NCI-H69 (cell line): ENCODE measurements at places on chromosomes 11 and 22.

GRCh38 chr22:20238536-20238900 is 29.6 kb downstream of the RTN4R start:
- peak; percentile 83 for DNase-seq

DNA sequence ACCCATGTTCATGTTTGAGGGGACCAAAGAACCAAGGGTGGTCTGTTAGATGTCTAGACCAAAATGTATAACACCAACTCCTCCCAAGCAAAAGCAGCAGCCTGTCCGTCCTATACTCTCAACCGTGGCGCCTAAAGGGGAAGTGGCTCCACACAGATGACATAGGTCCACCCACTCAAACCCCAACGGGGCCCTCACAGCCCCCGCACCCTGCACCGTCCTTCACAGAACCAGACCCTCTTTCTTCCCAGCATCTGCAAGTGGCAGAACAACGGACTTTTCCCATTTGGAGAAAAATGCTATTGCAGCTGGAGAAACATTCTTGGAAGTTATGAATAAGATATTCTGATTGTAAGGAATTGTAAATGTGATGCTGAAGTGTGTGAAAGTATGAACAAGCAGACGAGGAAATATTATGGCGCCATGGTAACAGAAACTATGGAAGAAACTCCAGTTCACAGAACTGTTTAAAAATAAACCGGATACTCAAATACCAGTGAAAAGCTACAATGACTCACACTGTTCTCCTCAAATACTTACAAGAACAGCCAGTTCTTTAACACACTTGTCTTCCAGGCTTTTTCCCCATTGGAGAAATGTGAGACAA is 76.5 kb upstream of the ARFGAP3 start:
- DNase-seq: no peak

DNA sequence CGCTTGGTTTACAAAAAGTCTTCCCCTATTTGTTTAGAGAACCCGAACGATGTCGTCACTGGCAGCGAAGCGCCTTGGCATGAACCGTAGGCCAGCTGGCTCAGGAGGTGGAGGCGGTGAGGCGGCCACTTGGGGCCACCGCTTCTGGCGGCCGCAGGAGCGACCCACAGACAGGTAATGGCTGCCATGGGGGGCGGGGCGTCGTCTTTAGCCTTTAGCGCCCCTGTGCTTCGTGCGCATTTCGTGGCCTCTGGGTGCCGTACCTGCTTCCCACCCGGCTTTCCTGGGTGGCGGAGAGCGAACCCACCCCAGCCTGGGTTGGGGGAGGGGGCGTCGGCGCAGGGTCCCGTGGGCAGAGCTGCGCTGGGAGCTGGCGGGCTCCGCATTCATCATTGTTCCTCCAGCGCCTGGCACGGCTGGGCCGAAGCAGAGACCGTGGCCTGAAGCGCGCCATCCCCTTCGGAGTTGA is 469 bp upstream of the OSBP2 start:
- peak; percentile 87 for DNase-seq

DNA sequence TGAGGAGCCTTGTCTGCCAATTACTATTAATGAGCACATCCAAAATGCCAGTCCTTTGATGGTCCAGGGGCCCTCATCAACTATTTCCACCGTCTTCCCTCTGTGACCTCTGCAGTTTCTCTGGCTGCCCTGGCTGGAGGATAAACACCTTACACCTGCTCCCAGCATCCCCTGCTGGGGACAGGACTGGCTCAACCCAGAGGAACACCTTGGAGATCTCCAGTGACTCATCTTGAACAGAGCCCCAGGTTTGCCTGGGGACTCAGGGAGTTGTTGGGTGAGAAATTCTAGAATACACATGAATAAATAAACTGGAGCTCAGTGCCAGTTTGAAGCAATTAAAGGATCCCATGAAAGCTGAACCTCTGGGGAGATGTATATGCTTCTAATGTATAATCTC is 24.0 kb upstream of the ELF5 start:
- DNase-seq: peak; percentile 23

GRCh38 chr11:28615542-28615941 is 507.4 kb downstream of the METTL15 start:
- peak; percentile 12 for DNase-seq

GRCh38 chr11:772429-773390 is 4.6 kb downstream of the GATD1 start:
- DNase-seq: no peak

DNA sequence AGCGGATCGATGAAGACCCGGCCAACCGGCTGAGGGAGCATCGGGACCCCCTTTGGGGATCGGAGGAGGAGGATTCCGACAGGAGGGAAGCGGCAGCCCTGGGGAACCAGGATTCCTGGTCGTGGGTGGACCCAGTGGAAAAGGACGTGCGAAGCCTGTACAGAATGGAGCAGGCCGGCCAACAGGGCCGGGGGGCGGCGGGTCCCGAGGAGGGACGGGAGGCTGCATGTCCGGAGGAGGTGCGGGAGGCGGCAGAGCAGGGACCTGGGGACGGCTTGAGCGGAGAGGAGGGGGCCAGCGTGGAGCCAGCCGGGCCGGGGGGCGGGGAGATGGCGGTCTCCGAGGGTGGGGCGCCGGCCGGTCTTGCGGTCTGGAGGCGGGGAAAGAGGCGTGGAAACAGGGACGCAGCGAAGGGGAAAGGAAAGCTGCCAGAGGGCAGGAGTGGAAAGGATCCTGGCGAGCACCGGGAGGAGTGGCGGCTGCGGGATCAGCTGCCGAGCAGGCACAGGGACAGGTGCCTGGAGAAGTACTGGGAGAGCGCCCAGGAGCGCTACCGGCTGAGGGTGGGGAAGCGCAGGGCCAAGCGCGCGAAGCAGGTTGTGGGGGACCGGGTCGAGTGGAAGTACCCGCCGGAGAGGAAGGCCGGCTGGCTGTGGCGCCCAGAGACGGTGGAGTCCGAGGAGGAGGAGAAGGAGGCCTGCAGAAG is at the start of gene ANO5:
Gene ANO5, plus strand, starts transcription at position 444 of the 706 bp plus-strand sequence. CDS start 408 bp downstream, outside the sequence.
- DNase-seq: peak; percentile 91

DNA sequence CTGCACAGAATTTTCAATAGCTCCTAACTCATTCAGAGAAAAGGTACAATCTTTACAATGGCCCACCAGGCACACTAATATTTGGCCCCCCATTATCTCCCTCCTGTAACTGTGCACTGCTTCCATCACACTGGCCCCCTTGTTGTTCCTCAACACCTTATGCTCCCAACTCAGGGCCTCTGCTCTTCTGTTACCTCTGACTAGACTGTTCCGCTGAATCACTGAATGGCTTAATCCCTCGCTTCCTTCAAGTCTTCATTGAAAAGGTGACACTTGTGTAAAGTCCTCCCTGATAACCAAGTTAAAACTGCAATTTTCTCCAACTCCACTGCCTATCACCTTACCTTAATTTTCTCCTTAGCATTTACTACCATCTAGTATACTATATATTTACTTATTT is 21.8 kb downstream of the PIK3C2A start:
- DNase-seq: no peak

- no peak for DNase-seq
Measured at GRCh38 chr11:595400-595799, 19.1 kb downstream of the PHRF1 start.

GRCh38 chr11:131109257-131109656 is 193.0 kb upstream of the SNX19 start:
- no peak for DNase-seq

- no peak for DNase-seq
Measured at GRCh38 chr11:75665990-75666389, 2.8 kb downstream of the MAP6 start.

DNA sequence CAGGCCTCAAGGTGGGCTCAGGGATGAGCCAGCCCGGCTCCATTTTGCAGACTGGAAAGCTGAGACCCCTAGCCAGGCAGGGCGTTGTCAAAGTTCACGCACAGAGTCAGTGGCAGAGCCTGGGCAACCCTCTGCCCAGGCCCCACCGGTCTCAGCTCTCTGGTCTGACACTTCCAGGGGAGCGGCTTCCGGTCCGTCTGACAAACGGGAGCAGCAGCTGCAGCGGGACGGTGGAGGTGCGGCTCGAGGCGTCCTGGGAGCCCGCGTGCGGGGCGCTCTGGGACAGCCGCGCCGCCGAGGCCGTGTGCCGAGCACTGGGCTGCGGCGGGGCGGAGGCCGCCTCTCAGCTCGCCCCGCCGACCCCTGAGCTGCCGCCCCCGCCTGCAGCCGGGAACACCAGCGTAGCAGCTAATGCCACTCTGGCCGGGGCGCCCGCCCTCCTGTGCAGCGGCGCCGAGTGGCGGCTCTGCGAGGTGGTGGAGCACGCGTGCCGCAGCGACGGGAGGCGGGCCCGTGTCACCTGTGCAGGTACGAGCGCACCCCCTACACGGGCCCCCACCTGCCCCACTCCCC is 36.0 kb downstream of the CD6 start:
- peak; percentile 62 for DNase-seq

DNA sequence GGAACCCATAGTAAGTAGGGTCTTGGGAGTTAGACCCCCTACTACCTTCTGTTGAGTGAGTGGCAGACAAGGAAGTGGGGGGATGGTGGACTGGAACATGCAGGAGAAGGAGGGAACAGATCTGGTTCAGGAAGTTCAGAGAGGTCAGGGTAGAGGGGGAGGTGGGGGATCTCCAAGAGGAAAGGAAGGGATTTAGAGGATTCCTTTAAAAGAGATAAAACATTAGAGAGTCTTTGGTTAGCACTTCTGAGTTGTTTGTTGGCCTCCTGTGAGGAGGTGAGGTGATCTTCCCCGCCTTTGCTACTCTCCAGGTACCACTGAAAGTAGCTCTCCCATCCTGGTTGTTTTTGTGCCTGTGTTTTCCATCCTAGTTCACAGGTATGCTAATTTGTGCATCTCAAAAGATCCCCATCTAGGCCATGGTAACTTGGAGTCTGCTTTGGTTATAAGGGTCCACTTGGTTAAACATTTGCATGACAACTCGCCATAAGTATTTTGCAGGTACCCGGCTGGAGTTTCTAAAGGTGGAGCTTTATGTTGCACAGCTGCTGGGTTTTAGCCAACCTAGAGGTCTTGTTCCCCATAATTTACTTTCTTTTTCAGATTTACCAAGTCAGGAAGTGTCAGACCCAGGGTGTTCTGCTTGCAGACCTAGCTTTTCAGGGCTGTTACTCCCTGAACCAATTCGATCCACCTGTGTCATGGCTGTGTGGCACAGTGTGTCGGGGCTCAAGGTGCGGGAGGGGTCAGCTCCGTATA is 79.3 kb upstream of the SORL1 start:
- peak; percentile 60 for DNase-seq

- DNase-seq: no peak
Measured at GRCh38 chr22:39988386-39989114, 6.2 kb upstream of the FAM83F start.

DNA sequence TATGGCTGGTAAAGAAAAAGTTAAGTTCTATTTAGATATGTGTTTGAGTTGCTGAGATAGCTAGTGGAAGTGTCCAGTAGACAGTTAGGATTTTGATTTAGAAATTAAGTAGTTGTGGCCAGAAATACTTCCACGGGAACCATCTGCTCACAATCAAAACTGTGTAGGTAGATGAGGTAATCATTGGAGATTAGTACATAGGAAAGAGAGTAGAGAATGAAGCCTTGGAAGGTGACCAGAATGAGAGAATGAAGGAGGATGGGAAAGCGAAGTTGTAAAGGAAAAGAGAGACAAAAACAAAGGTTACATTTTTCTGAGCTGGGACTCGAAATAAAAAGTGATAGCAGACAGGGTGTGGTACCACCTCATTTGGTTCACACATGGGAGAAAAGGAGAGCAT is 296.9 kb upstream of the SORL1-AS1 start:
- DNase-seq: no peak

DNA sequence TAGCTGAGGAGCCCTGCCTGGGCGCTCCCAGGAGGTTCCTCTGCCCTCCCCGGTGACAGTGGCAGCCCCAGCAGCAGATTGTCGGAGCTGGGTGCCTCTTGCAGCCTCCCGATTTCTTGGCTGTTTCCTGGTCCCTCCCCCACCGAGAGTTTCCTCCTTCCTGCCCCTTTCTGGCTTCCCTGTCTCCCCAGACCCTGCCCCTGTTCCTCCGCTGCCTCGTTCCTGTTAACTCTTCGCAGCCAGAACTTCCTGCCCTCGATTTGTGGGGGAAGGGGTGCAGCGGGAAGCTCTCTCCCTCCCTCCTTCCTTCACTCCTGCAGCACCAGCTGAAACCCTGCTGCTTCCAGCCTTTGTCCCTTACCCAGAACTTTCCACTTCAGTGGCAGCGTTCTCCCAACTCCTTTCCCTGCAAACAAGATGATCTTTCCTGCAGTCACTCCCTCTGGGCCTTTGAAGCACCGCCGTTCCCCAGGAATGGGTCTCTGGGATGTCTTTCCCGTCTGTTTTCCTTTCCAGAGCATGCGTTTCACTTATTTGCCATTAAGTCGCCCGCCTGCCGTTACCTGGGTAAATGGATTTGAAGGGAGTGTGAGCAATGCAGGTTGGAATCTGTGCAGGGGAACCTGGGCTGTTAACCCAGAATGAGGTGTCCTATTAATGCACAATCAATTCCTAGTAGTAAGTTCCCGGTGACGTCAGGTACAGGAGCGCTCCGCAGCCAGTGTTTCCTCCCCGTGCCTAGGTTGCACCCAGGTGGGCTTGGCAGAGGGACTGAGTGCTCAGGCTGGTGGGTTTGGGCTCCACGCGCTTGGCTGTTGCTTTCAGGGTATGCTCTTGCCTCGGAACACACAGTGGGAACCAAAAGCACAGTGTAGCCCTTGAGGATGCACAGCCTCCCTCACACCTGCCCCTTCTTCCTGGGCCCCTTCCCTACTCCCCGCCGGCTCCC is 4.3 kb downstream of the GRK2 start:
- DNase-seq: peak; percentile 28

DNA sequence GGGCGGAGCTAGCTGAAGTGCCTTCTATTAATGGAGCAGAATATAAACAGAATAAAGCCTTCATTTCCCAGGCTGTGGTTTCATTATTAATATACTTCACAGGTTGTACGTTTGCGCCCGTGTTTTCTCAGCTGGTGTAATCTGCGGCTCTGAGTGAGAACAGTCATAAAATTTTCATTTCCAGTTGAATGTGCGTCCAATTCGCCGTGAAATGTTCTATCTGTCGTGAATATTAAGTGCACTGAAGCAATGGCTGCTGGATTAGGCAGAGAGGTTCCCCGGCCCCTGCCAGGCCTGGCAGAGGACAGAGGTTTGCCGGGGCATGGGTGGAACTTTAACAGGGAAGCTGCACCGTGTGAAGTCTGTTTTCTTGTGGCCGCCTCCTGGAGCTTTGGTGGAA is 874.4 kb downstream of the NTM start:
- no peak for DNase-seq

GRCh38 chr22:42217752-42218280 is 52.6 kb downstream of the TCF20 start:
- no peak for DNase-seq
